SJCRH30 (cell line): ENCODE measurements at places on chromosomes 3 and 15. TPM values are rescaled to one million over a fixed set of nuclear protein-coding genes. Genes with fewer than 3 reads are reported as not detected.
A peak's percentile ranks its signal among the peaks of the same experiment; 100 is the strongest.

DNA sequence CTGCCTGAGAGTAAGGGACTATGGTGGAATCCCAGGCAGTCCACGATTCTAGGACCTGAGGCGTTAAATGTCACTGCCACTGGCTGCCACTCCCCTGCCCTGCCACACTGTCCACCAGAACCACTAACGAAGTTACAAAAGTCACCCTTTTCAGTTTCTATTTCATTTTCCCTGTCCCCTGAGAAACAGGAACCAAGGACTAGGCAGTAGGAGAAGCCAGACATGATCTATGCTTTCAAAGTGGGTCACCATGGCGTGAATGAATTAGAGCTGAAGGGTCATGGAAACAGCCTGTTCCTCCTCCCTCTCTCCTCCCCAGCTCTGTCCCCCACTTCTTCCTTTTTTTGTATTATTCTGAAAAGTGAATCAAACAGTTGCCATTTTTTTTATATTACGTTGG, 9.1 kb upstream of the ADPRH start:
- DNase-seq, result no peak

Gene XCR1
- not detected in 2 replicates for total RNA-seq

DNA sequence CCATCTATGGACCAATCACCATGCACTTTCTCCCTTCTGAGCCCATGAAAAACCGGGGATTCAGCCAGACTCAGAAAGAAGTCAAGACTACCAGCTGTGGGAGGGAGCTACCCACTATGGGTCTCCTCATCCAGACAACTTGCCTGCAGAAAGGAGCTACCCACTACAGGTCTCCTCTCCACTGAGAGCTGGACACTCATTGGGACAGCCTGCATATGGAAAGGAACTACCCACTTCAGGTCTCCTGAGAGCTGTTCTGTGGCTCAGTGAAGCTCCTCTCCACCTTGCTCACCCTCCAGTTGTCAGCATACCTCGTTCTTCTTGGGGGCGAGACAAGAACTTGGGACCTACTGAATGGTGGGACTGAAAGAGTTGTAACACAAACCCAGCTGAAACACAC, 22.3 kb upstream of the ZBED2 start:
- DNase-seq, result no peak

DNA sequence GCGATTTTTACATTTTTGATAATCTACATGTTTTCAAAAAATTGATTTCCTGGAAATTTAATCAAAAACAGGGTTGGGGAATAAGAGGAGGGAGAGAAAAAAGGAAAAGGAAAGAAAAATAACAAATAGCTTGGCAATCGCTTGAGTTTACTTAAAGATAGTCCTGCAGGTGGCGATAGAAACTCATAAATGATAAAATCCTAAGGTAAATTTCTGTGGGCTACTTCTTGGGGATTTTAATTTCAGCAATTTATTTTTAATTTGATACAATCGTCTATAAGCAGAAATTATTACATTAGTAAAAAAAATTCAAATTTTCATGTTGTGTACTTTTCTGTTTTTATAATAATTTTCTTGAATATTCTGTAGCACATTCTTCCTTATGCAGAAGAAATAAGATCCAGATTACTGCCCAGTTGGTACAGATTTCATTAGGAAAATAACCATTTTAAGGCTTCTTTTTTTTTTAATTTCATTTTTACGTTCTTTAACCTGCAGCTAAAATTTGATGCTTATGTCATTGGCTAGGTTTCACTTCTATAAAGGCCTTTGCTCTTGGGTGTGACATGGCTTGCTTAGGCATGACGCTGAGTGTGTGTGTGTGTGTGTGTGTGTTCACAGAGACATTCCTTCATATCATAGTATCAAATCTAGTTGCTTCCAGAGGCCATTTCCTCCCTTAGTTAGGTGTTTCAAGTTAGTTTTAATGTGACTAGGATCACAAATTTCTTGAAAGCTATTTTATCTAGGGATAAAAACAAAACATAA, 181.8 kb downstream of the MCTP2 start:
- no peak for DNase-seq

Gene ADCY5
- 0.63 and 0.75 TPM in 2 replicates for total RNA-seq

Gene MUSTN1
- 35.7 and 38.6 TPM in 2 replicates for total RNA-seq

DNA sequence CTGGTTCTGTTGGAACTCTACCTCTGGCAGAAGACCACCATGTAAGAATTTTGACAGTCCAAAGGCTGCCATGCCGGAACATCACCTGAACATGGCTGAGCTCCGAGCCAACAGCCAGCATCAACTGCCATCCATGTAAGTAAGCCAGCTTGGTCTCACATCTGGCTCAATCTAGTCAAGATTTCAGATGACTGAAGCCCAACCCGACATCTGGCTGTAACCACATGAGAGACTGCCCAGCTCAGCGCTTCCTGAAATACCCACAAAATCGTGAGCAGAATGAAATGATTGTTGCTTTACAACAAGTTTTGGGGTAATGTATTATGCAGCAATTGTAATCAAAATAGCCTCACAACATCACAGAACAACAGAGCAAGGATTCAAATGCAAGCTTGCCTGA, 32.9 kb downstream of the GHSR start:
- DNase-seq, result no peak

GRCh38 chr15:96107916-96108315, 222.6 kb upstream of the NR2F2 start:
- DNase-seq, result no peak

DNA sequence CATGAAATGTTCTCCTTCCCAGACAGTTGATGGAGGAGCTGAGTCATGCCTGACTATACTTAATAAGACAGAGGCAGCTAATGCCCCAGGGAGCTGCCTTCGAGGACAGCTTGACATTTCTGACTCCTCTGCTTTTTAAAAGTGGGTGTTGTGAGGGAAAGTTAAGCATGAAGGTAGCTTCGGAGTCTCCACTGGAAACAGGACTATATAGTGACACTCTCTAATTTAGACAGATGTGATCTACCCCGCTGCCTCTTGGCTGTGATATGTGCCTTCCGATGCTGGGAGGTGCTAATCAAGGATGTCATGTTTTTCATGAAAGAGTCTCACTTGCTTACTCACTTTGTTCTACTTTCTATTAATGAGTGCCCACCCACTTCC, 72.7 kb downstream of the IL1RAP start:
- no peak for DNase-seq

GRCh38 chr15:20344601-20345400, 196.8 kb downstream of the GOLGA6L6 start:
- DNase-seq, result no peak

Gene USP4
- 10.5 and 10.6 TPM in 2 replicates for total RNA-seq

Gene CHSY1
- total RNA-seq, result 82.3 and 87.1 TPM in 2 replicates

DNA sequence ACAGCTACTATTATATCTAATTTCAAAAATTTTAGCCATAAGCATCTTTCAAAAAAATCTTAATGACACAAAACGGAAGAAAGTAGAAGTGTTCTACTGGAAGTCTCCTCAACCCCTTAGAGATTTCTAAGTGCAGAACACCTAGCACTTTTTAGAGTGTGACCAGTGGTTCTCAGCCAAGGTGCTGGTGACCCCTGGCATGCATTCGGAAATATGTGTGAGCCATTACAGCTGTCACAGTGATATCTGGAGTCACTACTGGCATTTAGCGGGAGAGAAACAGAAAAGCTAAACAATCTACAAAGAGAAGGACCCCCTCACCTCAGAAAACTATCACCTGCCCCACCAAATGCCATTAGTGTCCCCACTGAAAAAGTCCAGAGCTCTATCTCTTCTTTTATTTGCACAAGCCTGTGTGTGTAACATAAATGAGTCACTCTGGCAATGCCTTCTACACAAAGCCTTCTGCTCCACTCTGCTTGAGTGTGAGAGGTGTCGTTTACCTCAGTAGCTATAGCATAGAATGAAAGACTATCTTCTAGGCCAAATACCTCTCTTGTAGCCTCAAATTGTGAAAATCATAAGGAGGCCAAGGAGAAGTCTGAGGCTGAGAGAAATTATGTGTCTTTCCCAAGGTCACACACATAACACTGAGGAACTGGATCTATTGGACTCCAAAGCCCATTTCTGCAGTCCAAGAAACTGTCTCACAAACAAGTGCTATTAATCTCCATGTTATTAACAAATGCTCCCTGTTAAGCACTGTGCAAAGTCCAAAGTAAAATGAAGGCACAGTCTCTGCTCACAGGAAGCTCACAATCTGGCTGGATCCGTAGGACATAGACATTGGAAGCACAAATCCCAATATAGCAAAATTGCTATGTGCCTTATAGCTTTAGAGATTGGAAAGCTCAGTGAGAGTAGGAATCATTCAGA, 28.5 kb upstream of the KCNMB2 start:
- no peak for DNase-seq

- DNase-seq, result peak; percentile 62
Measured at GRCh38 chr3:66803206-66803605, 194.9 kb upstream of the KBTBD8 start.

- DNase-seq, result peak; percentile 48
Measured at GRCh38 chr15:73989001-73989798, 2.9 kb downstream of the STOML1 start.

Gene FAM43A
- 1.9 TPM in 2 replicates for total RNA-seq

DNA sequence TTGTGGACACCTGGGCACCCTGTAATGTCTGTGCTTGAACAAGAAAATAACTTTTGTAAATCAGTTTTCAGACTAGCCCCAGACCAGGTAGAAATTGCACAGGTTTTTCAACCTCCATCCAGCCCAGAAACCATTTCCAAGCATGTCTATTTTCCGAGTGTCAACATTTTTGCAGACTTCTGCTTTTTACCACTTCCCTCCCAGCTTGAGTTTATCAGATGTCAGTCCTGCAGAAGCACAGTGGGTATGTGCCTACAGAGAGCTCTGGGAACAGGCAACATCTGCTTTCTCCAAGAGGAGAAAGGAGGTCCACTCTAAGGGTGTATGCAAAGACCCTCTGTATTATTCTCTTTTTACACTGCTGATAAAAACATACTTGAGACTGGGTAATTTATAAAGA, 83.9 kb downstream of the LRRK1 start:
- DNase-seq, result no peak

DNA sequence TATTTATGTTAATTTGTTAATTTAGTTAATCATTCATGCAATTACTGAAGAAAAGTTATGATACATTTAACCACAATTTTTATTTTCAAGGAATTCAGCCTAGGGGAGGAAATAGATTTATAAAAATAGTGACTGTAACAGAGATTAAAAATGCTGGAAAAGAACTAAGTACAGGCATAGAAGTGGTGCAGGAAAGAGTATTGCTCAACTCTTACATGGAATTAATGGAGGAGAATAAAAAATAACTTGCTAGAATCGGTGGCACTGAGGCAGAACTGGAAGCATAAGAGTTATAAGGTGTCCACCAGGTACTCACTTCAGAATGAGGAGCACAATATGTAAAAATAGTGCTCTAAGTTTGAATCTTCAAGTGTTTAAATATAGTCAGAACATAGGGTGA, 13.5 kb upstream of the OR5AC2 start:
- DNase-seq, result no peak

GRCh38 chr15:65032801-65033537, 3.5 kb upstream of the MTFMT start:
- DNase-seq, result peak; percentile 94

DNA sequence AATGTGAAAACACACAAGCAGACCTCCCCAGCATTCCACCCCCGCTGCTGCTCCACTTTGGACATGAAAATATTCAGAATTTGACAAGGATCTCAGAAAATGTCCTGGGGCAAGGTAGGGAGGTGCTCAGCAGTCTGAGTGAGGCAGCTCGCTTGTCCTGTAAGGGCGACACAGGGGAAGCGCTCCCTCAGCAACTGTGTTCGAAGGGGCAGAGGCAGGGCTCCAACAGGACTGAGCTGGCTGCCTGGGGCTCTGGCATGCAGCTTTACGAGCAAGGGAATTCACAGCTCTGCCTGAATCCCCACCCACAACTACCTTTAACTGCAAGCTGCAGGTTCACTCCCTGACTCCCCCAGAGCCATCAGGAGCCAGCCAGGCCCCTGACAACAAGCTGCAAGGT, 287.0 kb upstream of the LYSMD4 start:
- peak; percentile 29 for DNase-seq

Gene DNAJA4
- total RNA-seq, result 0.15 TPM in 1 of 2 replicates, not detected in the other

DNA sequence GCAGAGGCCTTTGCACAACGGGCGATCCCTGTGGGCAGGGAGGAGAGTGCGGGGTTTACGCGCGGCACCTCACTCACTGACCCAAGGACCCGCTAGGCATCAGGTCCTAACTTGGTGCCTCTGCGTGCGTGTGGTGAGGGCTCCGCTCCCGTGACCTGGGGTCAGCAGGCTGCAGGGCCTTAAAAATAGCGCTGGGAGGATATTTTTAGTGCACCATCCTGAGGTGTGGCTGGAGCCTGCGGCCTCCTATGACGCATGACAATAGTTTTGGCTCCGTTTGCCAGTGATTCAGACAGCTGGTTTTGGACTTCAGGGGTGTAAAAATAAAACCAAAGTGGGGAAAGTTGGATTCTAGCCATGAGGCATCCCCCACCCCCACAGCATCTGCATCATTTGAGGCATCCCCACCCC, 139.0 kb downstream of the FAM43A start:
- DNase-seq, result peak; percentile 5

DNA sequence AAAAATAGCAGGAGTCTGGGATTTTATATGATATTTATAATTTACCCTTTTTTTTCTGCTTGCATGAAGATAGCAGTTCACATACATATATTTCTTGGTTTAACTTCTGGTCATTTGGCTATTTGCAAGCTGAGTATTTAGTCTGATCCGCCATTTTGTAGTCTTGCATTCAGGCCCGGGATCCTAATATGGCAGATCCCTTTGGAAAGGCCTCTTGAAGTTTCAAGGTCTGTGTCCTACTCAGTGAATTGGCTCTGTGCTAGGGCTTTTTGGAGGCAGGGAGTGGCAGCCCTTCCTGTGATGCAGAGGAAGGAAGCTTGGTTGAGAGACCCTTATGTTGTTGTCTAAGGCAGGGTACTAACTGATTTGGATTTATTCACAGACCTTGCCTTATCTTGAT, 2.9 kb downstream of the SNRPN start:
- DNase-seq, result no peak

Gene C3orf80
- total RNA-seq, result 0.05 and 0.14 TPM in 2 replicates

DNA sequence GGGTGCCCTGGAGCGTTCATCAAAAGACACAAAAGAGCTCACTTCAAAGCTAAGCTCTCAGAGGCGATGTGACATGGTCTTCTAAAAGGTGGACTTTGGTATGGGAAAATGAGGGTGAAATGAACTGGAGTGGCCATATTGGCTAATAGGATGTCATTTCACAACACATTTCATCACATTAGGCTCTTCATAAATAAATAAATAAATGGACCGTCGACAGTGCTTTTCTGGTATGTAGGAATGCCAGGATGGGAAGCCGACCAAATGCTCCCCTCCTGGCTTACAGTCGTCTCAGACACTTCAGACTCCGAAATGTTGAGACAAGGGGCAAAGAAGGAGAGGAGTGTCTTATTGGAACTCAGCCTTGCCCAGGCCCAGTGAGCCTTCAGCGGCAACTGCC, 383.0 kb downstream of the NTRK3 start:
- DNase-seq, result no peak

Gene DPPA2
- not detected in 2 replicates for total RNA-seq

DNA sequence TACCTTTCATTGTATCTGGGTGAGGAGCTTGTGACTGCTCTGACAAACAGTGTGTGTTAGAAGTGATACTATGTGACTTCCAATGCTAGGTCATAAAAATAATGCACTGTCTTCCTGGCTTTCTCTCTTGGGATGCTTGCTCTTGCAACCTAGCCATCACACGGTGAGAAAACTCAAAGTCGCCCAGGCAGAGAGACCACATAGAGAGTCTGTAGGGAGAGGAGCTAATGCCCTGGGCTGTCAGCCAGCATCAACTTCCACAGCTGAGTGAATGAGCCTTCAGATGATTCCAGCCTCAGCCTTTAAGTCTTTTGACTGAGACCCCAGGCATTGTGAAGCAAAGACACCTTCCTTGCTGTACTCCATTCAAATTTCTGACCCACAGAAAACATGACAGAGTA, 220.6 kb upstream of the SGO1 start:
- DNase-seq, result no peak

Gene VEPH1
- total RNA-seq, result not detected in 2 replicates
